ENCODE measurements at places on chromosomes 3 and 15. TPM values are rescaled to one million over a fixed set of nuclear protein-coding genes. Genes with fewer than 3 reads are reported as not detected.

Gene SEMA3B
- total RNA-seq = 19.8 TPM

- no peak for DNase-seq
Observed at GRCh38 chr3:130748981-130749380, 2.4 kb upstream of the PIK3R4 start.

- no peak for DNase-seq
Observed at GRCh38 chr3:173529062-173529711, 131.6 kb downstream of the NLGN1 start.

GRCh38 chr3:178996399-178996798 is 75.2 kb downstream of the ZMAT3 start:
- no peak for DNase-seq

DNA sequence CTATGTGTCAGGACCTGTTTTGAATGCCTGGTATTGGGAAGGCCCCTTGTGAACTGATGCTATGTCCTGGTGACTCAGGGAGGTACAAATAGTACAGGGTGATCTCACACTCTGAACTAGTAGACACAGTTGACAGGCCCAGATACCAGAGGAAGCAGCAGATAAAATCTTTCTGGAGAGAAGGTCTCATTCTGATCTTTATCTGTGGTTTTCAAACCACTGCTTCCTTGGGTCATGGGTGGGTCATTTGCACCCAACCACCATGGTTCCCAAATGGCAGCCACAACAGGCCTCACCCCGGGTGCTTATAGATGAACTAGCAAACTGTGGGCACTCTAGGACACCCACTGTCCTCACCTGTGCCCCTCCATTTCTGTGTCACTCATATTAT is 43.4 kb downstream of the PXYLP1 start:
- DNase-seq = no peak

DNA sequence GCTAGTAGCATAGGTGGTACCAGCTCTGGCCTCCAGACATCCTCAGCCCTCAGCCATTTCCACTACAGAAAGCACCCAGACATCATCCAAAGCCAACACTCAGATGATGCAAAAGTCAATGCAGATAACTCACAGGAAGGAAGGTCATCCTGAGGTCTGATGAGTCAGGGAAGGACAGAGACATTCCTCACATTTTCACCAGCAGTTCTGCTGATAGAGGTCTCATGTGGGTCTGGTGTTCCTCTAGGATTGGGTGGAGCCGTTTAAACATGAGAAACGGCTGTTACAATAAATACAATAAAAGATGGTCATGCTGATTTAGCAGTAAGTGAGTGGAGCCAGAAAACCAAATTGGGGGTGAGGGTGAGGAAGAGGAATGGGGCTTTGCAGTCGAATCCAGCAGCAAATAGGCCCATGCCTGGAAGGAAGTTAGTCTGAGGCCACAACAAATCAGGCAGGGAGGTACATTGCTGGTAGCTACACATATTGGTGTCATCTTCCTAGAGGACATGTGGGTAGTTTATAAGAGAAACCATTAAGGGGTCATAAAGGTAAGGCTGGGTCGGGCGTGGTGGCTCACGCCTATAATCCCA is 33.3 kb upstream of the FLNB start:
- DNase-seq = no peak

Gene OR5K2
- total RNA-seq = not detected

GRCh38 chr3:18288243-18288642 is 136.9 kb downstream of the SATB1 start:
- no peak for DNase-seq

Gene OR5H15
- not detected for total RNA-seq

DNA sequence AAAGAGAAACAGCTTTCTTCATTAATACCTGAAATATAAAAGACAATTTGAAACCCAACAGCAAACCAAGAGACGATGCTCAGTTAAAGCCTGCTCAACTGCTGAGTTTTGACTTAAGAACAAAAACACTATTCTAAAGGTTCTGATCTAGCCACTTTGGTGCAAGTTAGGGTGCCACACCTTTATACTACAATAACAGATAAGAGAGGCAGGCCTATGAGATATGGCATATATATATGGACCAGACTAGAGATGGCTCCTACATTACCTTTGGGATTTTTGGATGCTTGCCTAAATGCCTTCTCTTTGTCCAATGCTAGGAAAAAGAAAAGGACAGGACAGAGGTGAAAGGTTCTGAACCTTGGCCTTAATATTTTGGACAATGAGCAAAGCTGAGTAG is 68.6 kb downstream of the INO80 start:
- no peak for DNase-seq

DNA sequence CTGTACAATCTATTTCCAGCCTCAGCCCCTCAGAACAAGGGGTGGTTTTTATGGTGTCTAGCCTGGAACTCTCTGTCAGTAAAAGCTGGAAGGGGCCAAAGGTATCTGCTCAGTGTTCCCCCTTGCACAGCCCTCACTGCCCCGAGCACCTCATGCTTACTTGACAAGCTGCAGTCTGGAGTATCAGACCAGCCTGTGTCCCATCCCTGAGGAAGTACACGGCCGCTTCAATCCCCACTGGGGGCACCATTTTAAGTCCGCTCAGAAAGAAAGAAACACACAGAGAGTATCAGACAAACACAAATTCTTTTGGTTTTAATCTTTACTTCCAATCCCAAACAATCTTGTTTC is 32.4 kb downstream of the UMPS start:
- DNase-seq = no peak

- DNase-seq = no peak
Observed at GRCh38 chr3:146166826-146167225, 5.8 kb upstream of the PLOD2 start.

Gene TUBGCP4
- total RNA-seq = 12.5 TPM

- DNase-seq = no peak
Observed at GRCh38 chr3:2158828-2159227, 60.2 kb downstream of the CNTN4 start.

GRCh38 chr3:61114316-61114953 is 136.8 kb downstream of the FHIT start:
- no peak for DNase-seq

DNA sequence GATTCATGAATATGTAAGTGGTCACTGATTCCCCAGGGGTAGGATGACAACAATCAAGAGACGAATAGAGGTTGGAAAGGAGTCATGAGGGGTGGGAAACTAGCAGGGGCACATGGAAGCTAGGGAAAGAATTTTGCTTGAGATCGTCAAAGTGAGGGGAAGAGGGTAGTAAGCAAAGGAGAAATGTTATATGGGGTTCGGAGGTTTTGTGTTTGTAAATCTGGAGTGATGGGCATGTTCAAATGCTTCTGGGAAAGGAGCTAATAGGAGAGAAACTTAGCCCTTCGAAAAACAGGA is 7.9 kb downstream of the RPL14 start:
- no peak for DNase-seq

DNA sequence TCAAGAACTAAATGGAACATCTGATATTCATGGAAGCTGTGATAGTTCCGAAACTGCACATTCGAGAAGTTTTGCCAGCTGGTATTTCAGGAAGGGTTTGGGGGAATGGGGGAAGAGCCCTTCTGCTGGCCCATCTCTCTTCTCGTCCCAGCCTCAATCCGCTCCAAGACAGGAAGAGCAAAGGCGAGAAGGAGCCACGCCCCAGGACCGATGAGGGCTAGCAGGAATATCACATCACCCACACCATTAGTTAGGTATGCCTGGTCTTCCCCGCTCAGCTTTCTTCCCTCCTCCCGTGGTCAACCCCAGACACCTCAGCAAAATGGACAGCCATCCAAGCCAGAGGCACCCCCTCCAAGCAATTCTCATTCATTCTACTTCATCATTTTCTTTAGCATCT is 14.9 kb upstream of the PCSK6 start:
- no peak for DNase-seq

Gene CBLB
- 54.6 TPM for total RNA-seq

GRCh38 chr15:78938658-78939488 is 6.0 kb downstream of the CTSH start:
- DNase-seq = no peak

GRCh38 chr3:153551536-153552285 is 389.7 kb downstream of the RAP2B start:
- no peak for DNase-seq

GRCh38 chr15:25248583-25249235 is 190.1 kb downstream of the UBE3A start:
- no peak for DNase-seq

- DNase-seq = no peak
Observed at GRCh38 chr3:150216041-150216811, 191.9 kb upstream of the TSC22D2 start.

DNA sequence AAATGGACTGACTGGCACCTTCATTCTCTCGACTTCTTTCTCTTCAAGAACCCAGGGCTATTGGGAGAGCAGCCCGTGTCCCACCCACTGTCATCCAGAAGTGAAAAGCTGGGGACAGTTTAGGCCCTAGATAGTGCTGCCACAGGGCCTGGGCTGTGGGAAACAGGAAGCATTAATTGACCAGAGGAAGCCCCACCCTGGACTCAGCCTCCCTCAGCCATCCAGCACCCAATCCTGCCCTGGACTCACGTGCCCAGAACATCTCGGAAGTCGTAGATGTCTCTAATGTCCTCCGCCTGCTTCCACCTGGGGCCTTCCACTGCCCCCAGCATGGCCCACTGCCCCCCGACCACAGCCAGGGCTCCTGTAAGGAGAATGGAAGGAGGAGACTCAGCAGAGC is 2.3 kb downstream of the CAMK1 start:
- no peak for DNase-seq

DNA sequence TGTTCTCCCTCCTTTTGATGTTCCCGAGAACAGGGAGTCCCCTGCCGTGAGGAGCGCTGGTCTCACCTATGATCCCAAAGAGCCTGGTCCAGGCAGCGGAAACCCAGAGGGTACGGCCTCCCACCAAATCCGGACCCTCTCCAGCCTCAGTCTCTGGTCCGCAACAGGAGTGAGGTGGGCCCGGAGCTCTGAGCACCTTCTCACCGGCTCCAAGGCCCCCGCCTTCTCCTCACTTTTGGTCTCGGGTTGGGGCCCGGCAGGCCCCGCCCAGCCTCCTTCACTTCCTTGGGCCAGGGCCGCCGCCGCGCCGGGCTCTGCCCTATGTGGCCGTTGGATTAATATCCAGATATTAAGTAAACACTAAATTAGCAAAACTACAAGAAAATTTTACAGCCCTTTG is 5.7 kb upstream of the SKOR1 start:
- DNase-seq = peak; percentile 55

Gene FBXW12
- not detected for total RNA-seq

Gene MKRN2OS
- not detected for total RNA-seq

Gene ACKR2
- total RNA-seq = 0.89 TPM

DNA sequence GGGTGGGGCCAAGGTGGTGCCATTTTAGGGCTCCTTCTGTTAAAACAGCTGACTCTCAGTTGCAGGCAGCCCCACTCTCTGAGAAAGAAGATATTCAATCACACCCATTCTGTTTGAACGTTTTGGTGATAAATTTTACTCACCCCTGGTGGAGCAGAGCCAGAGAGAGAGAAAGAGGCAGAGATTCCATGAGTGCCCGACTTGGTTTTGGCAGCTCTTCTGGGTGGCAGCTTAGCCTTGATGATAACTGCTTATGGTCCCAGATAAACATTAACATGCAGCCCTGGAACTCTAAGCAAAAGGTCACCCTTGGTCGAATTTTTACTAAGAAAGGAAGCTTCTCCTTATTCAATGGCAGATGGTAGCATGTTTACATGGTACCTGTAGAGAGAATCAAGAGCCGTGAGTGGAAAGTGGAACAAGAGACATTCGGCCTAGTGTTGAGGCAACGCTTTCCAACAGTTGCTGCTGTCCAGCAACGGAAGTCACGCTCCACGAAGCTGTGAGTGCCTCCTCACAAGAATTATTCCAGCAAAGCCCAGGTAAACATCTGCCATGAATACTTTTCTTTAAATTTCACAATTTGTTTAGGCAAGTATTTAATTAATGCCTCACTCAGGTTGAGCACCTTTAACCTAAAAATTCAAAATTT is 530.6 kb upstream of the ROBO2 start:
- no peak for DNase-seq

GRCh38 chr15:44435893-44436667 is 8.7 kb downstream of the CTDSPL2 start:
- no peak for DNase-seq

Gene CA12
- total RNA-seq = 0.65 TPM

Data from Right ventricle myocardium inferior (tissue), 1 donor.